ENCODE measurements at places on chromosomes 5 and 9.
A peak's percentile ranks its signal among the peaks of the same experiment; 100 is the strongest.

DNA sequence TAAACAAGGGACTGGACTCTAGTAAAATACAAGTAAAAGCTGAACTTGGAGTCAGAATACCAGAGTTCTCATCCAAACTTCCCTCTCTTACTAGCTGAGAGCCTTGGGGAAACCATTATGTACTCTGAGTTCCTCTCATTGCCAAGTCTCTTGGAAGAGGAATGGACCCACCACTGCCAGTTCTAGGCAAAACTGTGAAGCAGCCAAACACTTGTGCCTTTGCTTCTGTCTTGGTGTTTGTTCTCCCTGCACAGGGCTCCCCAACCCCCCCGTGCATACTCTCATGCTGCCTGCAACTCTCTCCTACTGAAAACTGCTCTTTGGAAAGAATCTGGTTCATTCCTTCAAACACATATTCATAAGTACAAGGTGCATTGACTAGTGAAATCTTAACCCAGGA is 102.6 kb downstream of the PDZD2 start:
- peaks cover 15% of the 10 kb centered on the region for H3K27me3 ChIP-seq
- no peaks in the 10 kb centered on the region for H3K36me3 ChIP-seq
- DNase-seq, result no peak

DNA sequence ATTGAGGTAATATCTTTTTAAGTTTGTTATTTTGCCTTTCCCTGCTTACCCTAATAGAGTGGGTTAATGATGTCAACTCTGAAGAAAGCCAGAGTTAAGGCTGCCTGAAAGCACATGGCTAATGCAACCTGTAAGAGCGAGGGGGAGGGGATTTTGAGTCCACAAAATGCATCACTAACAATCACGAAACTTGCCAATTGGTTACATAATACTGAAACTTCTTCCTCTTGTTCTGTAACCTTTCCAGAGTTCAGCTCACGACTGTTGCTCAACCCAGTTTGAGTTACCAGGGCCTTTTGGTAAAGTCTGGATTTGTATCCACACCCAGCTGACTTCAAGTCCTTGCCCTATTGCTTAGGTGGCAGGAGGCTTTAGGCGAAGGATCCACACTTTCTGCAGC is 308.8 kb downstream of the EFNA5 start:
- H3K36me3 ChIP-seq, result no peaks in the 10 kb centered on the region
- H3K27ac ChIP-seq, result no peak overlapping the region
- no peak overlapping the region for H3K4me3 ChIP-seq
- peaks cover 3% of the 10 kb centered on the region for H3K4me1 ChIP-seq
- H3K27me3 ChIP-seq, result no peaks in the 10 kb centered on the region

- DNase-seq, result peak; percentile 61
- peaks cover 87% of the 10 kb centered on the region for H3K36me3 ChIP-seq
- H3K4me3 ChIP-seq, result no peak overlapping the region
- H3K27ac ChIP-seq, result no peak overlapping the region
Observed at GRCh38 chr9:104836235-104836634, 72.3 kb downstream of the NIPSNAP3B start.

- H3K27me3 ChIP-seq, result no peaks in the 10 kb centered on the region
- no peaks in the 10 kb centered on the region for H3K36me3 ChIP-seq
- no peak overlapping the region for H3K27ac ChIP-seq
- H3K4me1 ChIP-seq, result no peaks in the 10 kb centered on the region
- DNase-seq, result peak; percentile 56
Observed at GRCh38 chr5:31153521-31153920, 40.0 kb upstream of the CDH6 start.

DNA sequence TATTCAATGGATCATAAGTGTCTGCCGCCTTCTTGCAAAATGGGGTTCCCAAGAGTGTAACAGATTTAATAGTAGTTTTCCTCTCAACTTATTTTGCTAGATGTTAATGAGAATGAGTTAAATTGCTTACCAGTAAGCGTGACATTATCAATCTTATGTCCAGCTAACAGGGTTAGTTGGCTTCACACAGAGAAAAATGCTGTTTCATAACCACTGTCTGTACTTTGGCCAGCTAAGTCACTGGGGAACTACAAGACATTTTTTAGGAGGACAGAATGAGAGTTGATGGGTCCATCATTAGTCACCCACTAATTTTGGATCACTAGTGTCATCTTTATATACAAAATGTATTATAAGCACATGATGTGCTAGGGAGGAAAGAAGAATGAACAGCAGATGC is 1.4 kb downstream of the CDC37L1 start:
- peak overlapping the region; percentile 90 for H3K4me3 ChIP-seq
- H3K27ac ChIP-seq, result no peak overlapping the region
- peaks cover 3% of the 10 kb centered on the region for H3K4me1 ChIP-seq

DNA sequence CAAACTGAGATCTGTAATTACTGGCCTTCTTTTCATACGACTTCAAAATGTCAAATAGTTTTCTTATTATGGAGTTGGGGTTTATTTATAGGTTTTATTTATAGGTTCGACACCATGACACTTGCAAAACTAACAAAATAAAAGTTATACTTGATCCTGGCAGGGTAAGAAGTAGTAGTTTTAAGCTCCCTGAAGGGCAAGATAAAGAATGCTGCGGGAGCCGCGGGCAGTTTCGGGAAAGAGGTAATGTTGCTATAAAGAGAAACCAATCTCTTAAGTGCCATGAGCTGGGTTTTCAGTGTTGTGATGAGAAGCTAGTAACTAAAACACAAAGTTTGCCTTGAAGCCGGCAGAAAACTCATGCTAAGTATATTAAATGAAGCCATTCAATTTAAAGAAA is 24.8 kb downstream of the PTPN3 start:
- no peaks in the 10 kb centered on the region for H3K36me3 ChIP-seq
- H3K4me3 ChIP-seq, result no peak overlapping the region
- H3K27me3 ChIP-seq, result no peaks in the 10 kb centered on the region
- peaks cover 21% of the 10 kb centered on the region for H3K4me1 ChIP-seq

DNA sequence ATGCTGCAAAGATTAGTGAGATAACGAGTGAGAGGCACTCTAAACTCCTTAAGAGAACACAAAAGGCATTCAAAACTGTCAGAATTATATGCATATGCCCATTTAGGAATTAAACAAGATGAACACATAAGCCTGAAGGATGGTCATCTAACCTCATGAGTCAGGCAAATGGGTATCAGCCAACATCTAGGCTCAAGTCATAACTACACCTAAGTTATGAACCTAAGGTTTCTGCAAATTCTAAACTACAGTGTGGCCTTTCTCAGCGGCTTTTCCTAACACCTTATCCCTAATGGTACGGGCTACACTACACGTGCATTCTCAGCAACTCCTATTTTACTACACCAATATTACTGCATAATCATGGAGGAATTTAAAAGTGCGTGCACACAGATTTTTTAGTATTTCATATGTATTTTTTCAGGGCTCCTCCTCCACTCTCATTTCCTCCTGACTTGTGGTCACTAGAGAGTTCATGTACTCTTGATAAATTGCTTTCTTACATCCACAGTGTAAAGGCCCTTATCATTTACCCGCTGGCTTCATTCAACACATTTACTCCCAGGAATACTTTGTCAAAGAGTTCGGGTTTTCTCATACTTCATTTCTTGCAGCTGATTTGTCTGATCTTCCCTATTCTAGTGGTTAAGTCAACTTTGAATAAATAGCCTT is 316.5 kb downstream of the BNC2 start:
- H3K27me3 ChIP-seq, result no peaks in the 10 kb centered on the region
- H3K27ac ChIP-seq, result no peak overlapping the region
- peaks cover 9% of the 10 kb centered on the region for H3K36me3 ChIP-seq
- DNase-seq, result peak; percentile 25
- no peaks in the 10 kb centered on the region for H3K4me1 ChIP-seq
- no peak overlapping the region for H3K4me3 ChIP-seq

- H3K4me1 ChIP-seq, result peaks cover 5% of the 10 kb centered on the region
- H3K27me3 ChIP-seq, result no peaks in the 10 kb centered on the region
- H3K36me3 ChIP-seq, result peaks cover 48% of the 10 kb centered on the region
- H3K27ac ChIP-seq, result no peak overlapping the region
- no peak for DNase-seq
- no peak overlapping the region for H3K4me3 ChIP-seq
Observed at GRCh38 chr5:180303226-180304015, 11.5 kb upstream of the MAPK9 start.

DNA sequence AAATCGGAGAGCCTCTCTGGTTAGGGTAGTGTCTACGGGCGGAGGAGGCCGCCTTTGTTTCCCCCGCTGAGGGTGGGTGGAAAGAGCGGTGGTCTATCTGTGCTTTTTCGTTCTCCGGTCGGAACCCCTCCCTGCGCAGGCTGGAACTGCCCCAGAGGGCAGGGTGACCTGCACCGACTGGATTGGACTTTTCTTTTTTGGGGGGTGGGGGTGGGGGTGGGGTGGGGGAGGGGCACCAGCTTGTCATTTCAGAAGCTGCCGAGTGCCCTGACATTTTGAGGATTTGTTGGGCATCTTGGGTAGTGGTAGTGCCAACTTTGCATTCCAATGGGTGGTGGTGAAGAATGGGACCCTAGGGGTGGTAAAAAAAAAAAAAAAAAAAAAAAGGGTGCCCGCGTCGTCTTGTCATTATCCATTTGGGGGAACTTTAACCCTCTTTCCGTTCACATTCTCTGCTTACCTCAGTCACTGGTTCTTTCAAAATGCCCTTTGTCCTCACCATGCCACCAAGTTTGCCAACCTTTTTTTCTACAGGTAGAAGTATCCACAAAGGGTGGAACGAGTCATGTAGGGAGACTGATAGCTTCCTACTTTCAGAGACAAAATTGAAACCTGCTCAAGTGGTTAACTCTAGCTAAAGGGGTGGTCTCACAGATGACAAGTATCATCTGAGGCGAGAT is 1.3 kb downstream of the UBE2R2 start:
- H3K4me1 ChIP-seq, result peaks cover 12% of the 10 kb centered on the region
- H3K27ac ChIP-seq, result peak overlapping the region; percentile 97
- H3K4me3 ChIP-seq, result peak overlapping the region; percentile 93
- peak; percentile 20 for DNase-seq

DNA sequence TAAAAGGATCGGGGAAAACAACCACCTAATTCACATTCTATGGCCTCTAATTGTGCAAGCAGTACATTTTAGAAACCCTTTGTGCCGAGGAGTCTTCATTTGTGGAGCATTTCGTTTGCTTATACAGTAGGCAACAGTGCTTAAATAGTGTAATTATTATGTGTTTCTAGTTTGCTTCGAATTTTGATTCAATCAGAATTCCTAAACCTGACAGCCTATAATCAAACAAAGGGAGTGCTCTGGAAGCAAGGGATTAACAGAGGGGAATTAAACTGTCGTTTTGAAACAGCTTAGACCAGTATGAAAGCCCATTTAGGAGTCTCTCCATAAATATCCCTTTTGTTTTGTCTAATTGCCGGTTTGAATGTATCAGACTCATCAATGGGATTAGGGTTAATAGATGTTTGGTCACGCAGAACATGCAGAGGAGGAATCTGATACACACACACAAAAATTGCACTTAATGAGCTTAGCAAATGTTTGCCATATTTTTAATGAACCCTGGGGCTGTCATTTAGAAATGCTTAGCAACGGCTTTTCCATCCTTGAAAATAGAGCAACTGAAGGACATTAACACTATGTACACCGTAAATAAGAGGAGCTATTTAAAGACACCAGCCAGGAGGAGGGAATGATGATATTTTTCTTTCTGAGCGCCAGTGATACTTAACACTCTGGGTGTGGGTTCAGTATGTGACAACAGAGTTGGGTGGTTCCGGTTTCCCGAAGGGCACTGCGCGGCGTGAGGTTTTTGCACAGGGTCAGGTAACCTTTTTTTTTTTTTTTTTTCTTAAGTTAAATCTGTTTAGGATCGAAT is 404.7 kb downstream of the TLE4 start:
- peaks cover 5% of the 10 kb centered on the region for H3K4me1 ChIP-seq
- no peak overlapping the region for H3K27ac ChIP-seq
- no peak overlapping the region for H3K4me3 ChIP-seq
- DNase-seq, result no peak

GRCh38 chr5:133478199-133478985 is 133.9 kb downstream of the FSTL4 start:
- no peaks in the 10 kb centered on the region for H3K4me1 ChIP-seq
- H3K27me3 ChIP-seq, result peaks cover 90% of the 10 kb centered on the region
- H3K36me3 ChIP-seq, result no peaks in the 10 kb centered on the region
- DNase-seq, result no peak
- H3K4me3 ChIP-seq, result no peak overlapping the region
- H3K27ac ChIP-seq, result no peak overlapping the region

- H3K27ac ChIP-seq, result no peak overlapping the region
- H3K27me3 ChIP-seq, result no peaks in the 10 kb centered on the region
- no peaks in the 10 kb centered on the region for H3K36me3 ChIP-seq
- no peak overlapping the region for H3K4me3 ChIP-seq
- DNase-seq, result no peak
Observed at GRCh38 chr5:12861886-12862654, 957.8 kb upstream of the CTNND2 start.

Data from mesenchymal stem cell (in vitro differentiated cells and primary cell).